ENCODE measurements at places on chromosomes 6 and 20.

DNA sequence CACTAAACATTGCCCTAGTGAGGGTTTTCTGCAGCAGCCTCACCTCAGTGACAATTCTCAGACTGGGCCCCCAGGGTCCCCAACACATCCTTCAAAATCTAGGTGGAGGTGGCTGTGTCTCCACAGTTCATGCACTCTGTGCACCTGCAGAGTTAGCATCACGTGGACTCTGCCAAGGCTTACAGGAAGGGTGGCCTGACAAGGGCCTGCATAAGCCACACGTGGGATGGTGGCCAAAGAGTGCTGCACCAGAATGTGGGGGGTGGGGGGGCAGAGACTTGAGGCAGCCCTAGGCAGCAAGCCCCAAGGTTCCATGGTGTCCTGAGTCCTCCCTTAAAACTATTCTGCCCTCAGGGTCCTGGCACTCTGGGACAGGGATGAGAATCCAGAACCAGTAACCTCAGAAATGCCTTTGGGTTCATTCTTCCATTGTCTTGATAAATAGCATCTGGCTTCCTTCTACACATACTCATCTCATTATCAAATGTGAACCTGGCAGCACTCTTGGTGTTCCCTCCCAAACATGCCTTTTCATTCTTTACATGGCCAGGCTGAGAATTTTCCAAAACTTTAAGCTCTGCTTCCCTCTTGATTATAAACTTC is 1.6 kb upstream of the SERPINB1 start:
- no peak for DNase-seq

DNA sequence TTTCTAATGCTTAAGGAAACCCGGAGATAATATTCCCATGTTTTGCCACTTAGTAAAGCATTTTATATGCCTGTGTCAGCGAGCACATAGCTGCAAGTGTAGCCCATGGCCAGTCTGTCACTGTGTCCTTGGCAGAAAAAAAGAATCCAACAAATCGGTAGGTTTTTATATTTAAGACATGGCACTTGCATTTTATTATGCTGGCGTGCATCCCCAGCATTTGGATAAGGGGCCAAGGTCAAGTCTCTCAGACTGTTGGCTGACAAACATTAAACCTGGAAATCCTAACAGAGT is 1.2 kb upstream of the ZNF184 start:
- no peak for DNase-seq

GRCh38 chr6:36590237-36590636 is 3.9 kb upstream of the SRSF3 start:
- no peak for DNase-seq

GRCh38 chr6:137518386-137518983 is 24.3 kb upstream of the OLIG3 start:
- no peak for DNase-seq

GRCh38 chr6:107082045-107082444 is 33.3 kb downstream of the BEND3 start:
- DNase-seq: no peak

DNA sequence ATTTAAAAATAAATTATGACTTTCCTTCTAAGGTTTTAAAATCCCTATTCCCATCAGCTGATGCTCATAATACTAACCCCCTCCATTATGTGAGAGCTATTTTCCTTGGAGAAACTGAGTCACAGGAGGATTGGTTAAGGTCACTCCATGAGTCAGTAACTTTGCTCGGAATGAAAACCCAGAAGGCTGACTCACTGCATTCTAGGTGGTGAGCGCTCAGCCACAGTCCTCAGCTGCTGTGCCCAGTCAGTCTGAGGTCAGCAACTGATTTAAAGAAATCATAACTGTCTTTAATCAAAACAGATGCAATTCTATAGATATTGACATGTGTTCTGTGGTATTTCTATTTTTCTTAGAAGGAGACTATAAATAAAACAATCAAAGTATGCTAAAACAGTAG is 359.2 kb downstream of the GJA1 start:
- DNase-seq: no peak

GRCh38 chr6:109507490-109508072 is 24.6 kb upstream of the ZBTB24 start:
- DNase-seq: no peak

- DNase-seq: no peak
These were observed 40.0 kb downstream of the RSPH3 start for GRCh38 chr6:158960026-158960425.

- no peak for DNase-seq
These were observed 25.4 kb upstream of the MRGBP start for GRCh38 chr20:62770916-62771315.

DNA sequence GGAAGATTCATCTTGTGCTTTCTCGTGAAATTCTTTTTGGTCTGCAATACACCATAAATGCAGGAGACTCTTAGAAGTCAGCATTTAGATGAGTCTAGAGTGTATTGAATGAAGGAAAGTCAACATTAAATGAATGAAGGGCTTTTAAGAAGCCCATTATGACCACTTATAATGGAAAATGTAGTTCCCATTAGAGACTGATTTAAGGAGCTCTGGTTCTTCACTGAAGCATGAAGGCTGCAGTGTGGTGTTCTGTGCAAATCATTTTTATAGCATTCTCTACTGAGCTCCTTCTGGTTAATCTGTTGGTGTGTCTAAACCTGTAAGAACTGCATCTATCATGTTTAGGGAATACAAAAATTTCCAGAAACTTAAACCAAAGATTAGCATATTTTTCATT is 19.7 kb downstream of the NCOA7 start:
- DNase-seq: no peak

DNA sequence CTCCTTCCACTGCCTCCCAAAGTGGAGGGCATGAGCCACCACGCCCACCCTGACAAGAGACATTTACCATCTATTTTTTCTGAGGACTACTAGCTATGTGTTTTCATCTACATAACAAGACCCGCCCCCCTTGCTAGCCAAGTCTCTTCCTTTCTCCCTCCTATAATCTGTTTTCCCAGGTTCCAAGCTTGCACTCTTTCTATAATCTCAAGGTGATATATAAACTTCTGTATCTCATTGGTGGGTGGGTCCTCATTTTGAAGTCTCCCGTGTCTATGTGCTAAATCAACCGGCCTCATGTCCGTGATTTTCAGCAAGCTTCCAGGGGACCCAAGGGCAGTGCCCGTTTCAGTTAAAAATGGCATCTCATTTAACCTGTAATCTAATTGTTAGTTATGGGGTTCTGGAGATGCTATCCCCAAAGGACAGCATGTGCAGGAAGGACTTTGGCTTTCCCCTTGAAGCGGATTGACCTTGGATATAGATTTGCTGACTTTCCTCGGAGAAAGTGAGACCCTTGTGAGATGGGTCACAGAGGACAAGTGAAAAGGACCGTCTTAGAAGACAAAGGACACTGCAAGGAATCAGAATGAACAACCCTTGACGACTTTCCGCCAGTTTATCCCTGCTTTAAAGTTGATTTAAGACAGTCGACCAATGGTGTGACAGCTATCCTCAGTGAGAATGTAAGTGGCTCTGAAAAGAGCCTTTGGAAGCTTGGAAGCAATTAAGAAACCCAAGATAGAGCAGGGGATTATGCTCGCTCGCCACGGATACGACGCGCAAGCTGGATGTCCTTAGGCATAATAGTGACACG is 22.4 kb downstream of the OR2B2 start:
- no peak for DNase-seq

DNA sequence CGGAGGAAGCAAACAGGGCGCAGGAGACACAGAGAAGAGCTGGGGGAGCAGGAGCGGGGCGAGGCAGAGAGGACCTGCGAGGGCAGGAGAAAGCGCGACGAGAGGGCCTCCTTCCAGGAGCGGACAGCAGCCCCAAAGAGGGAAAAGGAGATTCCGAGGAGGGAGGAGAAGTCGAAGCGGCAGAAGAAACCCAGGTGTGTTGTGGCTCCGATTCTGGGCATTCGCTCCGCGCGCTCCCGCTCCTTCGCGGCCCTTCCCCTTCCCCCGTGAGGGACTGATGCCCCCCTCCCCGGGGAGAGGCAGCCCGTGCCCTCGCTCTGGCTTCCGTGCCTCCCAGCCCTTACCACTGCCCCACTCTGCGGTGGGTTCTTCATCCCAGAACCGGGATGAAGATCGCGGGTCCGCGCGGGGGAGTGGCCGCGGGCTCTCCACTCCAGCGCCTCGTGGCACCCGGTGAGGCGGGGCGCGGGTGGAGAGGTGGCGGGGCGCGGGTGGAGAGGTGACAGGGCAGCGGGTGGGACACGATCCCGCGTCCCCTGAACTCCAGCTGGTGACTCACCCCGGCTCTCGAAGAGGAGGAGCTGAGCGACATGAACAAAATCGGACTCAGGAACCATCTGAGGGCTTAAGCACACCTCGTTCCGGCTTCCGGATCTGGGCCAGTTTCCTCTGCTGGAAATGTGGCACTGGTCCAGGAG is 22.4 kb downstream of the TMC2 start:
- no peak for DNase-seq

DNA sequence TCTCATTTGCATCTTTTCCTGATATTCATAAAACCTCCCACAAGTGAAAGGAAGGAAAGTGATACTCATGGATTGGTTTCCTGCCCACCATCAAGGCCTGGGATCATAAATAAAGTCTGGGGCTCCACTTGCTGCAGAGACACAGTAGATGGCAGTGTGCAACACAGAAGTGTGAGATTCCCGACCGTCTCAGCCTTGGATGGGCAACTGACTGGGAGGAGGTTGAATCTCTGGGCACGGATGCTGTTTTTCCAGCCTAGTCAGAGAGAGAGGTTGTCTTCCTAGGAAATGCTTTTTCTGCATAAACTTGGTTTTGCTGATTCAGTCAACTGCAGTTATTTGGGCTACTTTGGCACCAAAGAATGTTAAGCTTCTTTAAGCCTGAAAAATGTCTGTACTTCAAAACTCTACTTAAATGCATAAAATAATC is 9.9 kb upstream of the RFPL4B start:
- DNase-seq: no peak

GRCh38 chr20:58695084-58695722 is 2.6 kb downstream of the NPEPL1 start:
- DNase-seq: no peak

GRCh38 chr6:48136856-48137255 is 25.9 kb upstream of the PTCHD4 start:
- no peak for DNase-seq

DNA sequence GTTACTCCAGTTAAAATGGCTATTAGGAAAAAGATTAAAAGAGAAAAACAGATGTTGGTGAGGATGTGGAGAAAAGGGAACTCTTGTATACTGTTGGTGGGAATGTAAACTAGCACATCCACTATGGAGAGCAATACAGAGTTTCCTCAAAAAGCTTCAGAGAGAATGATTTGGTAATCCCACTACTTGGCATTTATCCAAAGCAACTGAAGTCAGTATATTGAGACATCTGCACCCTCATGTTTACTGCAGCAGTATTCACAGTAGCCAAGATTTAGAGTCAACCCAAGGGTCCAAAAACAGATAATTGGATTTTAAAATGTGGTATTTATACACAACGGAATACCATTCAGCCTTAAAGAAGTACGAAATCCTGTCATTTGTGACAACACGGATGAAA is 469.5 kb downstream of the QKI start:
- DNase-seq: no peak

DNA sequence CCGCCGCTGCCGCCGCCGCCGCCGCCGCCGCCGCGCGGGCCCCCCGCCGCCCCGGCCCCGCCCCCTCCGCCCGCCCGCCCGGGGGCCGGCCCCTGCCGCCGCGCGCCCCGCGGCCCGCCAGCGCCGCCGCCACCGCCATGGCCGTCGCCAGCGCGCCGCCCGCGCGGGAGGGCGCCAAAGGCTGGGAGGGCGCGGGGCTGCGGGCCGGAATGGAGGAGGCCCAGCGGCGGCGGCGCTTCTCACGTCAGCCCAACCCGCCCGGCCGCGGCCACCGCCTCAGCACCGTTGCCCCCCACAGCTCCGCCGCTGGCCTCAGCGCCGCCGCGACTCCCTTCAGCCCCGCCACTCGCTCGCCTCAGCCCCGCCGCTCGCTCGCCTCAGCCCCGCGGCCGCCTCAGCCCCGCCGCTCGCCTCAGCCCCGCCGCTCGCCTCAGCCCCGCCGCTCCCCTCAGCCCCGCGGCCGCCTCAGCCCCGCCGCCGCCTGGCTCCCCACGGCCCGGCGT is 258 bp downstream of the PHF10 start:
- peak; percentile 35 for DNase-seq

DNA sequence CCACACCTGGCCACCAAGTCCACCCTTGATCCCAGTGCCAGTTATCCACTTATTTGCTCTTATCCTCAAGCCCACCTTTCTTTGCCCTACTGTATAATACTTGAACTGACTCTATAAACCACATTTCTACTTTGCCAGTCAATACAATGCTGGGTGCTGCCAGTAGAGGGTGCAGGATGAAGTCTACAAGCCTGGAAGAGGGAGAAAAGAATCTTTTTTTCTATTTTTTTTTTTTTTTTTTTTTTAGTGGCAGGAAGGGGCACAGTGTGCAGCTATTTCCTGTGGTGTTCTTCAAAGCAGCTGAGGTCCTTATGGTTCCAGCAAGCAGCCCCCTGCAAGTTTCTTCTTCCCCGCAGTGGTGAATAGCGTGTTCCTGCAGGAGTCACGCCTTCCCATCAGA is 22.2 kb upstream of the GABRR1 start:
- peak; percentile 25 for DNase-seq

- DNase-seq: no peak
These were observed 20.1 kb upstream of the COL10A1 start for GRCh38 chr6:116145803-116146675.

- no peak for DNase-seq
These were observed 10.3 kb downstream of the PPP1R14C start for GRCh38 chr6:150152891-150153876.

DNA sequence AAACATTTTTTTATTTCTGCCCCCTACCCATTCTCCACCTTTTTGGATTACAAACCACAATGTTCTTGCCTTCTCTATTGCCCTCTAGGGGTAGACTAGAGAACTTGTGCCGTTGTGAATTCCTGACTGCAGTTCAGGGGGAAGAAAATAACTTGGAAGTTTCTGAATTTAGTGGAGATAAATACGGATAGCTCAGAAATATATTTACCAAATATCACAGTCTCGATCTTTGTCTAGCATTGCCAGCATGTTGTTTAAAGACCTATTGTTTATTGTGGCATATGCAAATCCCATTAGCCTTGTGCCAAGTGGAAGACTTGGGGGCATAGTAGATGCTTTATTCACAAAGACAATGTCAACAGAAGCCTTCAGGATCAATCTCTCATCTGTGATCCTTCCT is 154.1 kb upstream of the MMS22L start:
- no peak for DNase-seq

GRCh38 chr6:51349857-51350256 is 531.2 kb downstream of the TFAP2B start:
- DNase-seq: no peak

DNA sequence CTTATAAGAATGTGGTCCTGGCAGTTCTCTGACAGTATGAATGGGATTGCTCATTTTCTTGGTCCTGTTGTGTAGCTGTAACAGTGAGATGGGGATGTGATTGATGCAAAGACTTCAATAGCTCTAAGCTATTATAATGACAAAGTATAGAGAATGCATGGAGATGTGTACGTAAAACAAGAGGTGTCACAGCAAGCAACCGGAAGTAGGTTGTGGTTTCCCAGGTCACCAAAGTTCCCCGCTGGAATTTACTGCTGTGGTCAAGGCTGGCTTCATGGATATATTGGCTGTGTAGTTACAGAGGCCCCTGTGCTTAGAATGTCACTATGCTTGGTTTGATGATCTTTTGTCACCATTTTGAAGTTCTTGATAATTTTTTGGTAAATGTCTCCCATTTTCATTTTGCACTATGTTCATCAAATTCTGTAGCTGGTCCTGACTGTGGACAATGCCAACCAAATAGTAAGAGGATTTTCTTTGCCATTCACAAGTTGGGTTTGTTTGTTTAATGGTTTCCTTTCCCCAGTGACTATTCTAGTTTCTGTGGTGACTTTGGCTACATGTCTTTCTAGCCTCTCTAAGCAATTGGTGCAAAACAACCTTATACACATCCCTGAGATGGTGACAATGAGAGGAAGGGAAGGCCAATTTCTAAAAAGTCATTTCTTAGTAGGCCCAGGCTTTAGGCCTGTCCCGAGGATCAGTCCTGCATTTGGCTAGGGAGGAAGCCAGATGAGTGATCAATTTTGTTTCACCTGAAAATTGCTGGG is 10.5 kb downstream of the DNAH8 start:
- DNase-seq: no peak
